ENCODE measurements at places on chromosomes 6 and 20. TPM values are rescaled to one million over a fixed set of nuclear protein-coding genes. Genes with fewer than 3 reads are reported as not detected.

The CLPSL2 gene
- total RNA-seq = not detected

The LTA gene
- total RNA-seq = not detected

The FBXO9 gene
- total RNA-seq = 16.6 TPM

The LST1 gene
- not detected for total RNA-seq

The GRM1 gene
- not detected for total RNA-seq

The OXT gene
- total RNA-seq = not detected

The MOXD1 gene
- 0.69 TPM for total RNA-seq

The SPATA2 gene
- total RNA-seq = 8.9 TPM

The HM13 gene
- total RNA-seq = 22.7 TPM

The PLN gene
- total RNA-seq = 191 TPM

GRCh38 chr6:74735304-74735703 is 470.5 kb downstream of the COL12A1 start:
- peak; percentile 27 for DNase-seq

DNA sequence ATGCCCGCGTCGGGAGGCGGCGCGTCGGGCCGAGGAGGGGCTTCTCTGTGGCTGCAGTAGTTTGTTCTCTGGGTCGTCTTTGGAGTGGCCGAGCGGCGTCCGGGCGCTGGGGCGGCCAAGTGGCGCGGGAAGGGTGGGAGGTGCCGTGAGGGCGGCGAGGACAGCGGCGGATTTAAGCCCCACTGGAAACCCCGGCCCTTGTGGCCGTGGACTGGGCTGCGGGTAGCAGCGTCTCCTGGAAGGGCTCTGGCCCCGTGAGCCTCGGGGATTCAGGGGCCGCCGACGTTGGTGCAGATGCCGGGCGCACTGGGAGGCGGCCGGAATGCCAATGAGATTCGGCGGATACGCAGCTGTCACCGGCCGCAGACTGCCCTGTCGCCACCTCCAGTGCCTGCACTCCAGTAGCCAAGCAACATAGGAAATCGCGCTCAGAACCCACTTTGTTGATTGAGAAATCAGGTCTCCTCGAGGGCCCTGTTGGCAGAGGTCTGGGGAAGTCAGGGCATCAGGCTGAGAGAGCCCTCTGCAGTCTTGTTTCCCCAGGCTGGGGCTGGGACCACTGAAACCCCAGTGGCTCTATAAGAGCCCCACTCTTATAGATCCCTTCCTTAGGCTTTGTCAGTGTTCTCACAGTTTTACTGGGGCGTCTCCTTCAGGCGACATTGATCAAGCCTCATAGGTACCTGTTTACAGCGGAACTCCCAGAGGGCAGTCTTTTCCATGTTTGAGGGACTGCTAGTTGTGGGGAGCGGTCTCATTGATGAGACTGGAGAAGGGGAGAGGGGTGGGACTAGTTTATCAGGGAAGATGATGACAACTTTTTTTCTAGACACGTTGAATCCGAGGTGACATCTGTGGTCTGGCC is 642 bp downstream of the GZF1 start:
- peak; percentile 60 for DNase-seq

DNA sequence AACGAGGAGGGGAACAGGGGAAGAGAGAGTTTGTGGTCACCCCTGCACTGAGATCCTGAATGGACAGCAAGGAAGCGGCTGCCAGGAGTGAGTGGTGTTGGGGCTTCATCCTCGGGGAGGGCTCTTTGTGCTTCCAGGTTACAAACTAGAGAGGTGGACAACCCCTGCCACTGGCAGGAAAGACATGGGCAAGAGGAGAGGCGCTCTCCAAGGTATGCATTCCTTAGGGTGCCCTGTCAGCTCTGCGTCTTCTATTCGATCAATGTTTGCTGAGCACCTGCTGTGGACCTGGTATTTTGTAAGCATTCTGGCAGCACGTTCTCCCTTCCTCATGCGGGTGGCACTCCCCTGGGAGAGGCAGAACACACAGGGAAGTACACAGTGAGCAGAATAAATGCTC is 93.6 kb downstream of the CDH4 start:
- DNase-seq = no peak

DNA sequence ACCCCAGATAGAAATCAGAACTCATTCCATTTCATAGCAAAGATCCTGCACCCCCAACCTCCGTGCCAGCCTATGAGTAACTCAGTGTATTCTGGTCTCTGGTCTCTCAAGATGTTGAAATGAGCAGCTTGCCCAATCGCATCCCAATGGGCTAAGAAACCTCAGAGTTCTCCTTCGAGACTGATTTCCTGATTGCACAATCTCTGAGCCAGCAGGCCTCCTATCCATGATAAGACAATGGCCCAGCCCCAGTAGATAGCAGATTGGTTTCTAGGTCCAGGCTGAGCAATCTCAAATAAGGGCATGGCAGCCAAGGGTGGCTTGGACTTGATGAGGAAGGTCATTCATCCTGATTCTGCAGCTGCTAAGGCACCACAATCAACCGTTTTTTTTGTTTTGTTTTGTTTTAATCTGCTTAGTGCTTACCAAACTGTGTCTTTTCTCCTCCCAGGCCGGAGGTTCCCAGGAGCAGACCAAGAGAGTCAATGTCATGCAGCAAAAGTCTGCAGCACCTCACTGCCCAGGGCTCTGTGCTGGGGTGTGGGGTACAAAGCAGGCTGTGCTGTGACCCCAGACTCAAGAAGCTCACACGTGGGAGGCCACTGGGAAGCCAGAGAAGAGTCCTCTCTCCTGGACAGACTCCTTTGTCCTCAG is 125.1 kb upstream of the NXT1 start:
- DNase-seq = peak; percentile 52

DNA sequence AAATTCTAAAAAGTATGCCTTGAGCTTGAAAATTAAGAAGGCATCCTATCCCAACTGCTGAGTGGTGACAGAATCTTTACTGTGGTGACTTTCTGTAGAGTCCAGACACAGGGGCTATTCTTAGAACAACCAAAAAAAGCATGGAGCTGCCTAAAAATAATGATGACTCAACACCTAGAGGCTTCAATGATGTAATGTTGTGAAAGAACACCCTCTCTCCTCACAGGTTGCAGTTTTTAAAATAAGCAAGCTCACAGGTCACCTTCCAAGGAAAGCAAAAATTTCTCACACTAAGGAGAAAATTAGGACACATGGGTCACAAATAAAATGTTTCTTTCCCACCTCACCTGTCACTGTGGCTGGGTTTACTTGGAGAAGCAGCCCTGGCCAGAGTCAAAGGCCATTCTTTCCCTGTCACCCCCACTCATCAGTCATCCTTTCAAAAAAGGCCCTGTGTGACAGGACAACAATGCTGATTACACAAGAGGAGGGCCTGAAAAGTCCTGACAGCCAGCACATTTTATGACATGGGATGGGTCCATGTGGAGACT is 53.5 kb downstream of the RCAN2 start:
- peak; percentile 58 for DNase-seq

DNA sequence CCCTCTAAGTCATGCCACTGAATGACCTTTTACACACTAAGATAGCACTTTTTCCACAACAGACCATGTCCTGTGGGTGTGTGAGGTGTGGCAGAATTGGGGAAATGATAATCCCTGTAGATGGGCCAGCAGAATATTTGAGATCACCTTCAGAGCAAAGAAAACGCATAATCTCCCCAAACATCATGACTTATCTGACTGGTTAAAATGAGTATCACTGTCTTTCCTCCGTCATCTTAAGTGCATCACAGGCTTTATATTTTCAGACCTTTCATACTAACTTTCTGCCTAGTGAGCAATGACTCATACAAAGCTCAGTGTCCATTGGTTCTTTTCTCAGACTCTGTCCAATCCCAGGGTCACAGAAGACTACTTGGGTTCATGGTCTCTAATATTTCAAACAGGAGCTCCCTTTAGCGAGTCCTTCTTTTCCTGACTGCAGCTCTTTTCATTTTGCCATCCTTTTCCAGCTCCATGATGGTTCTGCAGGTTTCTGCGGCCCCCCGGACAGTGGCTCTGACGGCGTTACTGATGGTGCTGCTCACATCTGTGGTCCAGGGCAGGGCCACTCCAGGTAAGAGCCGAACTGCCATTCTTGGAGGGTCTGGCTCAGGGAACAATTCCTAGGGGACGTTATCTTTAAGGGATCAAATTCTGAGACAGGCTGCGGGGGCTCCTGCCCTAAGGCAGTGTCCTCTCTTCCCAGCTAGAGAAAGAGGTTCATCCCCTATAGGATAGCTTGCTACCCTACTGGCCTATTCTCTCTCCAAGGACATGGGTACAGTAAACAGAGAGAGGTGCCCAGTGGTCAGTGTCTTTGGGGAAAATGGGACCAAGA is at the start of gene HLA-DPB1:
TSS of gene HLA-DPB1 (plus strand) at position 423 of the 838 bp plus-strand sequence. CDS start at position 475, 52 bp downstream.
- DNase-seq = no peak

GRCh38 chr6:131792091-131792496 is 15.7 kb upstream of the ENPP1 start:
- DNase-seq = no peak

DNA sequence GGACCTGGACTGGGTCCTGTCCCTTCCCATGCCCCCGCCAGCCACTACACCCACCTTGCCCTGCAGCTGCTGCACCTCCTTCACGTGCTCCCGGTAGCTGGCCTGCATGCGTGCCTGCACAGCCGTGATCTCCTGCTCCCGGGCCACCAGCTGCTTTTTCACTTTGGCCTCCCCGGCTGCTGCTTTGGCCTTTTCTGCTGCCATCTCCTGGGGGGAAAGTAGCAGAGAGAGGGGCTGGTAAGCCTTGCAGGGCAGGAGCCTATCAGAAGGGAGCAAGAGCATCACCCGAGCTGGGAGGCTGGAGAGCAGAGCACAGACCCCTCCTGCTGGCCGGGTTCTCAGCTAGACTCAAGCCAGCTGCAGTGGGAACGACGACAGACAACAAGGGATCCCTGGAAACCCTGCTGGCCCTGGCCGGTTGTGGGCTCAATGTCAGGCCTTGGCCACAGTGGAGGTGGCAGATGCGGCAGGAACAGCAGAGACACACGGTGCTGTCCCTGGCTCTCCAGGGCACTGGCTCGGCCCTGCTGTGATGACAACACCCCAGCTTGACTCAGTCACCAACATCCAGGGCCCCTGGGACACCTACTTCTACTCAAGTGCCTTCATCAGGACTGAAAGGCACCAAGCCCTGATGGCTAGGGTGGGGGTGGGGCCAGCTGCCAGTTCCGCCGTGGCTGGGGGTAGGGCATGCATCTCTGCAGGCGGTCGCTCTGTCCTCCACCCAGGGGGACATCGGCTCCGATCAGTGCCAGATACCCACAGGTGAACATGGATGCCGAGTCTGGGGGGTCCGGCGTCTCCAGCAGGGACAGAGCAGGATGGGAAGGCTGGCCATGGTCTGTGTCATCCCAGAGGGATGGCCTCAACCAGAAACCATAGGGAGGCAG is 45.3 kb downstream of the RRBP1 start:
- DNase-seq = no peak

- DNase-seq = no peak
Measured at GRCh38 chr6:22399693-22400092, 102.9 kb upstream of the PRL start.

GRCh38 chr6:147614501-147614900 is 106.0 kb downstream of the SAMD5 start:
- DNase-seq = no peak

DNA sequence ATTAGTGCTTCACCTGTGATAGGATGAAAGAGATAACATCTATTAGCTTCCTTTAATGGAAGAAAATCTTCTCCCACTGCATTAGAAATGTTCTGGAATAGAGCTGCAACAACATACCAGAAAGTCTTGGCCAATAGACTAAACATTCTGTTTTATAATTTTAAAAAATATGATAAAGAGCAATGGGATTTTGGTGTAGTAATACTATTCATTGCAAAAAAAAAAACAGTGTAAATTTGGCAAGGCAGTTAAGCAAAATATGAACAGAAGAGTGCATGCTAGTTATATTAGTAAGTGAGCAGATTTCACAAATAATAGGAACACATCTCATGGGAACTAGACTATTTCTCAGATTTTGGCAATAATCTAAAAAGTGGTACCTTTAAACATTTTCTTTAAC is 43.3 kb downstream of the SOX4 start:
- no peak for DNase-seq

DNA sequence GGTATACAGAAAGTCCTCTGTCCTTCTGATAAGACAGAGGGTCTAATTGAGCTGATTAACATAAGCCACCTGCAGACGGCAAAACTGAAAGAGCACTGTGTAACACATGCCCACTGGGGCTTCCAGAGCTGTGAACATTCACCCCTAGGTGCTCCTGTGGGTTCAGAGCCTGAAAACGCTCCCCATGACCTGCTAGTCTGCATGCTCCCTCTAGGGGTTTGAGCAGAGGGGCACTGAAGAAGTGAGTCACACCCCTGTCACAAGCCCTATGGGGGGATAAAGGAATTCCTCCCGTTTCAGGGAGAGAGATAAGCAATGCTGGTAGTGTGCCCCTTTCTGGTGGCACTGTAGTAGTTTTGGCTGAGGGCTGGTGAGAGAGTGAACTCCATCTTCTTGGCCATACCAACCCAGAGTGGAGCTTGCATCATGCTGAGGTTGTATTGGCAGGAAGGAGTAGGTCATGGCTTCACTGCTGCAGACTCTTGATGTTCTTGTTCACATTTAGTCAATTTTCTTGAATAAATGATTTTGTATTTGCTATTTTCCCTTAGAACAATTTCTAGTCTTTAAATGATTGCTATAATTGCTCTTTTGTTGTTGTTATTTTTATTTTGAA is 637.5 kb upstream of the MAN1A1 start:
- DNase-seq = no peak

DNA sequence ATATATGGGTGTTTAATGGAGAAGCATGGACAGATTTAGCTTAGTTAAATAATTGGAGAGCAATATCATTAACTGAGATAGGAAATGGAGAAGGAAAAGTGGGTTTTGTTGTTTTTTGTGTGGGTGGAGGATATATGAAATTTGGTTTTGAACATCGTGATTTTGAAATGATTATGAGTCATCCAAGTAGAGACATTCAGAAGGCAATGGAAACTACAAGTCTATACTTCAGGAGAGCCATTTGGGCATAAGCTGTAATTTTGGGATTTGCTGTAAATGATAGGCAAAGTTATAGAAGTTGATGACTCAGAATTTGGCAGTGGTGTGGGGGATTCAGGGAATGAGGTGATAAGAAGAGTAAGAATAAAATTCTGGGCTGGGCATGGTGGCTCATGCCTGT is 27.4 kb upstream of the FAM135A start:
- no peak for DNase-seq

- no peak for DNase-seq
Measured at GRCh38 chr6:158396136-158396535, 83.9 kb downstream of the TULP4 start.

All from gastrocnemius medialis (tissue), 4 donors.